ENCODE measurements at places on chromosomes 2 and 18.

GRCh38 chr2:31922542-31923408 lies 88.0 kb downstream of the MEMO1 start:
- DNase-seq = no peak

- DNase-seq = peak; percentile 64
These were observed 65.8 kb upstream of the EML6 start for GRCh38 chr2:54657664-54658083.

DNA sequence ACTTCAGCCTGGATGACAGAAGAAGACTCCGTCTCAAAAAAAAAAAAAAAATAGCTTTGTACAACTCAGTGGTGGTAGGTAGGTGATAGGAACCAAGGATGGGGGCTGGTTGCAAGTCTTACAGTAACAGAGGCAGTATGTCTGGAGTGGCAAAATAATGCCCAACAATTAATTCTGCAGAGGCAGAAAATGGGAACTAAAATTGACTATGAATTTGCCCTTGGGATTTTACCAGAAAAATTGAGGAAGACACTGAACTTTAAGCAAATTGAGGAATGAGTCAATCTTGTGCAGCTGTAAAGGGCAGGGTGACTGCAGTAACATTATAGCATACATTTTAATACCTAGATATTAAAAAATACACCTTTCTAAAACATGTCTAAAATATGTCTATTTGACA lies 292.1 kb upstream of the FBXO11 start:
- DNase-seq = no peak

DNA sequence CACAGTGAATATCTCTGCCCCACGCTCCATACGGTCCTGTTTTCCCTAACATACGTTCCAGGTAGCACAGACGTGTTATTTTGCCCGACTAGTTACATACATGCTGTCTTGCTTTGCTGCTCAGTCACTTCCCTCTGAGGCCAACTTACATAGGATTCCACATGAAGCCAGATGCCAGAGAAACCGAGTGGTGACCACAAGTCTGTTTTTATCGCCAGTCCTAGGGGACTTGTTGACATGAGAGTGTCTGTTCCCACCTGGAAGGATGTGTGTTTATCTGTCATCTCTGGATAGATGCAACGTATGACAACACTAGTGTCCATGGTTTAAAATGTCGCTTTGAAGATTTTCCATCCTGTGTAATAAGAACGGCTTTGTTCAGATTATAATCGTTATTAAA lies 32.6 kb downstream of the PMAIP1 start:
- DNase-seq = no peak

DNA sequence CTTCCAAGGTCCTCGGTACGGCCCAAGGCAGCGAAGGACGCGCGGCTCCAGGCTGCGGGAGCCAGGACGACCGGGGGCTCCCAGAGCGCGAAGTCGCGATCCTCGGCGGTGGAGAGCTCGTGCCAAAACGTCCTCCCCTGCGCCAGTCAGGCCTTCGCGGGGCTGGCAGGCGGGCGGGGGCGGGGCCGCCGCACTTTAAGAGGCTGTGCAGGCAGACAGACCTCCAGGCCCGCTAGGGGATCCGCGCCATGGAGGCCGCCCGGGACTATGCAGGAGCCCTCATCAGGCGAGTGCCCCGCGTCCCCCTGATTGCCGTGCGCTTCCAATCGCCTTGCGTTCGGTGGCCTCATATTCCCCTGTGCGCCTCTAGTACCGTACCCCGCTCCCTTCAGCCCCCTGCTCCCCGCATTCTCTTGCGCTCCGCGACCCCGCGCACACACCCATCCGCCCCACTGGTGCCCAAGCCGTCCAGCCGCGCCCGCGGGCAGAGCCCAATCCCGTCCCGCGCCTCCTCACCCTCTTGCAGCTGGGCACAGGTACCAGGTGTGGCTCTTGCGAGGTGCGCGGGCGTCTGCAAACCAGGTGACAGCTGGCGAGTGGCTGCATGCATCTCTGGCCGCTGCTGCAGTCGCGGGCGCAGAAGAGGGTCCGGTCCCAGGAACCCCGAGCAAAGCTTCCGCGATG lies at the start of gene CIDEA:
Gene CIDEA, plus strand, starts transcription at position 226 of the 684 bp plus-strand sequence. Its CDS starts 23 bp downstream, at position 249.
- DNase-seq = peak; percentile 38

DNA sequence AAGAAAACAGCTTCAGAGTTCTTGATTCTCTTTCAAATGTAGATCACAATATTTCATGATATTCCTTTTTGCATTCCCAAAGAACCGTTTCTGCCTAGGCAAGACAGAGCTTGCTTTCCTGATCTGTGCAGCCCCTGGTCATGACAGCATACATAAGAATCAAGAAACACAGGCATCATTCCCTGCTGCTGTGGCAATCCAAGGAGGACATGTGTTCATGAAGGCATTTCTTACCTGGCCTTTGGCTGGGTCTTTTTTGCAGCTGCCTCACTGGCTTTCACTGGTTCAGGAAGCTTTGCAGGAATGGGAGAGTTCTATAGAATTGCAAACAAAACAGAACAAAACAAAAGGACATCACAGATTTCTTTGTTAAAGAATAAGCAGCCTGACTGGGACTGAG lies 87.6 kb upstream of the NFU1 start:
- DNase-seq = no peak

DNA sequence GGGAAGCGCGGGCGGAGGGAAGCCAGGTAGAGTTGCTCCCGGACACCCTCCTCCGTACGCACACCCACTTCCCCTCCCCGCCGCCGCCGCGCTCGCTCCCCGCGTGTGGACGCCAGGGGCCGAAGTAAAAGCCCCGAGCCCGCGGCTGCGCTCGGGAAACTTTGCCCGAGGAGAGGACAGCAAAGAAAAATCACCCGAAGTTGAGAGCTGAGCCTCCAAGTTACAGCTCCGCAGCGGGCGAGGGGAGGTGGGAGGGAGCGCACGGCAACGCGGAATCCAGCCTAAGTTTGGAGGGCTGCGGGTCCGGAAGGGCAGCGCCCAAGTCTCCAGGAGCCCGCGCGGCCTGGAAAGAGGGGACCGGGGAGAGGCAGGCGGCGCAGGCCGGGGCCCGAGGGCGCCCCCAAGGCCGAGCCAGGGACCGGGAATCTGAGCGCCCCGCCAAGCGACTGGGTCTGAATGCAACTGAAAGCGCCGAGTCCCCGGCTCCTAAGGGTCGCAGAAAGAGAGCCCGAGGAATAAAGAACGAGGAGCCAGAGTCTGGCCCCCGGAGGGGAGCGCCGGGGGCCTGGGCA lies 706 bp upstream of the BCL11A start:
- peak; percentile 39 for DNase-seq

DNA sequence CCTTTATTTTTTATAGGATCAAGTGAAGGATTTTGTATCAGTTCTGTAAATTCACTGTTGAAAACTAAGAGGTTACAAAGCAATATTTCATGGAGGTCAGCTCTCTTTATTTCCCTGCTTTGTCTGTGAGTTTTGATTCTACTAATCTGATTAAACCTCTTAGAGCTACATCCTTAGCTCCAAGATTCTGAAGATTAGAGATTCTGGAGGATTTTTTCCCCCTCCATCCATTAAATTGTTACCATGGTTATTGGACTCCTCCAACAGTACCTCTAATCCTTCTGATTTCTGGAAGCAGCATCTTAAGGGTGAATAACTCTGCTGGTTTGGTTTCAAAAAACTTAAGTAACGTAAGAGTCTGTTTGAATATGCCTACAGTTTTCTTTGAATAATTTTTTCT lies 110.0 kb downstream of the TANC1 start:
- no peak for DNase-seq

DNA sequence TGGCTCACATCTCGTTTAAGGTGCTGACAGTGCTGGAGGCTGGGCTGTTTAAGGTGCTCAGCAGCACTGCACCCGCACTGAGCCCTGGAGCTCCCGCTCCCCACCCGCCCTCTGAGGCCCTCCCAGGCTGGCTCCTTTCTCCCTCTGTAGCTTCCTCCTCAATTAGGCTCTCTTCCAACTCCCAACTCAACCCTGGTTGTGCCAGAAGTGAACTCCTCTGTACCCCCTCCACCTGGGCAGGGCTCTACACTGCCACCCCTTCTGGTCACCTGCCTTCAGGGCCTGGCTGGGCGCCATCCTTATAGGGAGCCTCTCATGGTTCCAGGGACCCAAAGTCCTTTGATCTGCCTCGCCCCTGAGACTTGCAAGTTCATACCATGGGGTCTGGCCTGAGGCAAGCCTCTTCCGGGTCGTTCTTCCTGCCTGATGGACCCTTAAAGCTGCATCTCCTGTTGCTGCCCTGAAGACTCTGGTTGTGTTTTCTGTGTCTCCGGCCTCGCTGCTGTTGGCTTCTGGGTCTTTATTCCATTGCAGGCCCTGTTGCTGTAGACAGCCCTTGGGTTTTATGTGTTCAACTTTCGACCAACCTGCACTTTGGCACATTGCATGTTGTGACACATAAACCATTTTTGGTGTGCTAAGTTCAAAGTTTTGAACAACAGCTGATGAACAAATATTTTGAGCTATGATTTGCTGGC lies 199.6 kb downstream of the LDLRAD4 start:
- no peak for DNase-seq

Measured in ELR (cell line).